ENCODE measurements at places on chromosomes 7 and 10. TPM values are rescaled to one million over a fixed set of nuclear protein-coding genes. Genes with fewer than 3 reads are reported as not detected.

The CDHR1 gene
- total RNA-seq, result not detected

The SLC26A3 gene
- total RNA-seq, result not detected

The DOCK1 gene
- 28.4 TPM for total RNA-seq

The ANK3 gene
- 11.5 TPM for total RNA-seq

The CDC14C gene
- total RNA-seq, result not detected

The CYP2C9 gene
- not detected for total RNA-seq

The INTS15 gene
- total RNA-seq, result 29.5 TPM

The SUN3 gene
- total RNA-seq, result not detected

The MEST gene
- 66.5 TPM for total RNA-seq

The UTF1 gene
- not detected for total RNA-seq

The CYP3A7 gene
- not detected for total RNA-seq

The FAM25A gene
- total RNA-seq, result not detected

The PRLHR gene
- total RNA-seq, result not detected

The PHKG1 gene
- total RNA-seq, result 1.7 TPM

The ZNF736 gene
- total RNA-seq, result 0.46 TPM

The NXPH1 gene
- not detected for total RNA-seq

The LAMB1 gene
- total RNA-seq, result 46.6 TPM

The ELFN1 gene
- 1.7 TPM for total RNA-seq

The PCBD1 gene
- 147 TPM for total RNA-seq

The PNLIPRP2 gene
- not detected for total RNA-seq

The POU6F2 gene
- total RNA-seq, result not detected

The ANAPC16 gene
- total RNA-seq, result 38.9 TPM

The SMO gene
- total RNA-seq, result not detected

The PHYHIPL gene
- total RNA-seq, result not detected

The HECW1 gene
- not detected for total RNA-seq

The LIPA gene
- total RNA-seq, result 10.2 TPM

The CCNJ gene
- total RNA-seq, result 2.9 TPM

The ITGA8 gene
- not detected for total RNA-seq

The LIPJ gene
- not detected for total RNA-seq

The PTF1A gene
- not detected for total RNA-seq

The UNC5B gene
- total RNA-seq, result 0.51 TPM

The CYREN gene
- 70.3 TPM for total RNA-seq

The HOXA7 gene
- 10.7 TPM for total RNA-seq

The SPDYE6 gene
- total RNA-seq, result not detected

The LRRC27 gene
- total RNA-seq, result 3.3 TPM

The POP7 gene
- total RNA-seq, result 231 TPM

The ADK gene
- total RNA-seq, result 20.1 TPM

The RGR gene
- not detected for total RNA-seq

The ABCA13 gene
- 0.26 TPM for total RNA-seq

The TM9SF3 gene
- 42.3 TPM for total RNA-seq

The SLC35B4 gene
- 16.2 TPM for total RNA-seq

The GRB10 gene
- total RNA-seq, result 9.0 TPM

The WASHC2C gene
- 12.8 TPM for total RNA-seq

The CXCL12 gene
- not detected for total RNA-seq

Data from HT-29 (cell line).